ENCODE measurements at places on chromosomes 6 and 20.

GRCh38 chr6:45156075-45156474 lies 172.1 kb upstream of the RUNX2 start:
- no peak for DNase-seq

- DNase-seq = no peak
Observed at GRCh38 chr6:10338151-10338550, 76.7 kb downstream of the TFAP2A start.

DNA sequence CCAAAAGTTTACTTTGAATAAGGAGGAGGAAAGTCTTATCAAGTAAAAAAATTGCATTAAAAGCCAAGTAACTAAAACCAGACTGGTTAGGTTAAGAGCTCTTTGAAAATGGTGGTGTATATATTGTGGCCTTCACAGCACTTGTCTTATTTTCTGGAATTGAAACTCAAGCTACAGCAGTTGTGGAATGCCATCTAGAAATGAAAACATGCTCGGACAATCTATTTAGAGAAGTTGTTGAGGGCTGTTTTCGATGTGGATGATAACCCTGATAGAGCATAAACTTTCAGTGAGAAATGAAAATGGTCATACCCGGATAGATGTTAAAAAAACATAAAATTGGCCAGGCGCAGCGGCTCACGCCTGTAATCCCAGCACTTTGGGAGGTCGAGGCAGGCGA lies 47.0 kb downstream of the ARID1B start:
- no peak for DNase-seq

- no peak for DNase-seq
Observed at GRCh38 chr6:105771313-105771970, 314.7 kb upstream of the PRDM1 start.

- no peak for DNase-seq
Observed at GRCh38 chr6:136038531-136038930, 187.0 kb downstream of the PDE7B start.

- DNase-seq = no peak
Observed at GRCh38 chr6:139973669-139974344, 599.4 kb upstream of the CITED2 start.

DNA sequence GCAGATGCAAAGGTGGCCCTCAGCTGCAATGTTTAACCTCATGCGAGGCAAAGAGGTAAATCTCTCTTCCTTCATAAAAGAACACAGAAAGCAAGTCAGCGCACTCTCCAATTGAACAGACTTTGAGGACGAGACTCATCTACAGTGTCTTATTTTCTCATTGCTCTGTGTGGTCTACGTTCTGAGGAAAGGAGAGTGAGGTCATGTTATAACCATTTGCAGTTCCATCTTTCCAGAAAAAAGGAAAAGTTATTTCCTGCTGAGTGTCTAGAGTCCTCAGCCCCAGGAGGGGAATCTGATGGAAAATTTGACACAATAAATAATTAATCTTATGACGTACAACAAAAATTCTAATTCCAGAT lies 35.6 kb upstream of the THBS2 start:
- DNase-seq = no peak

DNA sequence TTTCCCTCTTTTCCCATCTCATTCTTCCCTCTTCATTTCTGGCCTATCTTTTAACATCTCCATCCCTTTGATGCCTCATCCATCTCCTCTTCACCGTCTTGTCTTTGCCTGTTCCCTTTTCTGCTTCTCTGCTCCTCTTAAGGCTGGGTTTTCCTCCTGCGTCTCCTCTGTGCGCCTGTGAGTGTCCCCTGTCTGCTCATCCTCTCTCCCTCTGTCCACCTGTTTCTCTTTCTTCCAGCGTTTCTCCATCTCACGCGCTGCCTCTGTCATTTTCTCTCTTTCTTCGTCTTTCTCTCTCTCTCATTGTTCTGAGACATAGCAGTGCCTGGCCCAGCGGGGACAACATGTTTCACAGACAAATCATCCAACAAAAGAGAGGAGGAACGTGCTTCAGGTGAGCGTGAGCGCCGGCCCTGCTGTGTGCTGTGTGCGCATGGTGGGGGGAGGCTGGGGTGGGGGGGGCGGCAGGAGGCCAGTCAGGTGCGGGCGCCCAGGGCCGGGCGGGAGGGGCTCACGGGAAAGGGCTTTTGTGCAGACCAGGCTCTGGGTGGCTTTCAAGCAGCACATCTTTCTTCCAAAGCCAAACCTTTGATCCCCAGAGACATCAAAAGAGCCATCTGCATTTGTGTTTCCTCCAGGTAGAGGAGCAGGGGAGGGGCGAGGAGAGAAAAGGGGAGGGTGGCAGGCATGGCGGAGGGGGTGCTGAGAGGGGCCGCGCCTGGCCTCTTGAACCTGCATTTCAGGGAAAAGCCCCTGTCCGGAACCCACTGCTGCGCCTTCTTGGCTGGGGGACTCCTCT lies 121.3 kb downstream of the VEGFA start:
- DNase-seq = no peak

DNA sequence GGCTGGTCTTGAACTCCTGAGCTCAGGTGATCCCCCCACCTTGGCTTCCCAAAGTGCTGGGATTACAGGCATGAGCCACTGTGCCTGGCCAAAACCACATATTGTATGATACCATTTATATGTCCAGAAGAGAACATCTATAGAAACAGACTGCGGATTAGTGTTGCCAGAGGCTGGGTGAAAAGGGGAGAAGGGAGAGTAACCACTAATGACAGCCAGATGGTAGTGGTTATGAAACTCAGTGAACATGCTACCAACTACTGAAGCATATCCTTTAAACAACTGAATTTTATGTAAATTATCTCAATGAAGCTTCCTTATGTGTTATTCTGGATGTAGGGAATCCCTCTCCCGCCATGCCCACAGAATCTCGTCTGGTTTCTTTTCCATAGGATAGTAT lies 15.7 kb downstream of the SLC23A2 start:
- DNase-seq = no peak

- no peak for DNase-seq
Observed at GRCh38 chr6:160178271-160178670, 56.7 kb downstream of the SLC22A1 start.

GRCh38 chr6:21831521-21832291 lies 238.2 kb downstream of the SOX4 start:
- DNase-seq = no peak

DNA sequence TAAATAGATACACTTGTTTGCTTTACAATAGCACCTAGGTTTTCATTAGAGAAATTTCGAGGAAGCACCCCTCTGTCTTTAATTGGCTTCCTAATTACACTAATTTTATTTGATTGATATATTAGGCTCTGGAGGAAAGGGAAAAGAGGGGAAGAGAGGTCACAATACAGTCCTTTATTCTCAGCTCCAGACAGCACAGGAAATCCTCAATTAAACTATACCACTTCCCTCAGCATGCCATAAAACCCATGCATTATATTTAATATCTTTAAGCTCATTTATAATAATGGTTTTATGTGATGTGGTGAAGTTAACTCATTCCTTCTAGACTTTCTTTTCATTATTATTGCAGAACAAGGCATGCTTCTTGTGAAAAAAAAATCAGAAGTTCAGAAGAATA lies 17.7 kb upstream of the PDE7B start:
- no peak for DNase-seq

GRCh38 chr20:4780245-4780644 lies 58.5 kb downstream of the PRND start:
- no peak for DNase-seq

DNA sequence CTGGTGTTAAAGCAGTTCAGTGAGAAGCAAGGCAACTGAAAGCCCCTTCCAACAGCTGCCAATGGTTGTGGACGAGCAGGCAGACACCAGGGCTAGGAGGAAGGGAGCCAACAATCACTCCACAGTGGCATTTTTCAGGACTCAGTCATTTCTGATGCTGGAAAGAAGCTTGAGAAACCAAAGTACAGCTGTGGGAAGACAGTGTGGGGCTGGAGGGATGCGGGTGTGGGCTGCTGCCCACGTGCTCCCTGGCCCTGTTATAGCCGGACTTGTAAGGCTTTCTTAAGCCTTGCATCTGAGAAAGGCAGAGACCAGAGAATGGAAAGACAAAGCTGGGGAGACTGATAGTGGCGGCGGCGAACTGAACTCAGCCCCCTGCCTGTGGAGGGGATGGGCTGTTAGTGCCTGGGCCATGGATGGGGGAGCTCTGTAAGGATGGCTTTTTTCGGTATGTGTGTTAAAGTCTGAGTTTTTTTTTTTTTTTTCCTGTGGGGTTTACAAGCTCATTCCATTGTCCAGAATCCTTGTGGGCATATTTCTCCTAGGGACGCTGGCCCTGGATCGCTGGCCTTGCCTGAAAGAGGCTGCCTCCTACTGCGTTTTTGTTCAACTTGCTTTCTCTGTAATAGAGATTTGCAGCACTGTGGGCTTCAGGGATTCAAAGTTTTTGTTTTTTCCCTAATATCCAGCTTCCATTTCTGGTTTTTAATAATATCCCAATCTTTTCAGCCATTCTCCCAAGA lies 91.7 kb downstream of the GJA10 start:
- DNase-seq = no peak

- no peak for DNase-seq
Observed at GRCh38 chr6:126787635-126788034, 330.8 kb upstream of the RSPO3 start.

- no peak for DNase-seq
Observed at GRCh38 chr20:37411408-37412219, 65.7 kb downstream of the SRC start.

DNA sequence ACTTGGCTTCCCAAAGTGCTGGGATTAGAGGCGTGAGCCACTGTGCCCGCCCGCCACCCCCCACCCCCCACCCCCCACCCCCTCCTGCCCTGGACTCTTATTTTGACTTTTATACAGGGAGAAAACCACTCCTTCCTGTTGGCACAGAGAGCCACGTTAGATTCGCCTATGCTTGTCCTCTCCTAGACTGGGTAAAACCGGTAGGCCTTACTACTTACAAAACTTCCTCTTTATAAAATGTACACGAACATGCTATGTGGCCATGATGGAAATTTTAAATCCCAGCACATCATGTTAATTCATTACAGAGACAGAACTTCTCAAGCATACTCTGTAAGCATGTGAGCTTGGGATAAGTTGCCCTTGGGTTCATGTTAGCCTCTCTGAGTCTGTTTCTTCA lies 124.2 kb downstream of the SLC24A3 start:
- no peak for DNase-seq

GRCh38 chr20:59705651-59706399 lies 101.5 kb downstream of the PHACTR3 start:
- no peak for DNase-seq

DNA sequence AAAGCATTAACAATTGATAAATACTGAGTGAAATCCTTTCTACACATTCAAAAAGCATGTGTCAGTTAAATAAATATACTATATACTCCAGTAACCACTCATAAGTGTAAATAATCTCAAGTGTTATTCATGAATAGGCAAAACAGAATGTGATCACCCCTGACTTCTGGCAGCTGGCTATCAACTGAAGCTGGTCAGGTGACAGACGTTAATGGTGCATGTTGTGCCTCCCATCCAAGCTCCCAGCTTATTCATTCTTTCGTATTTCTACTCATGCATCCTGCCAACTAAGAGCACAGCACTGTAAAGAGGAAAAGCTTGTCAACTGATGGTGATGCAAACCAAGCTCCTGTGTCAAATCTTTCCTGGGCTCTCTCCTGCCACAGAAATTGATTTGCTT lies 7.7 kb downstream of the PSMB1 start:
- DNase-seq = no peak

DNA sequence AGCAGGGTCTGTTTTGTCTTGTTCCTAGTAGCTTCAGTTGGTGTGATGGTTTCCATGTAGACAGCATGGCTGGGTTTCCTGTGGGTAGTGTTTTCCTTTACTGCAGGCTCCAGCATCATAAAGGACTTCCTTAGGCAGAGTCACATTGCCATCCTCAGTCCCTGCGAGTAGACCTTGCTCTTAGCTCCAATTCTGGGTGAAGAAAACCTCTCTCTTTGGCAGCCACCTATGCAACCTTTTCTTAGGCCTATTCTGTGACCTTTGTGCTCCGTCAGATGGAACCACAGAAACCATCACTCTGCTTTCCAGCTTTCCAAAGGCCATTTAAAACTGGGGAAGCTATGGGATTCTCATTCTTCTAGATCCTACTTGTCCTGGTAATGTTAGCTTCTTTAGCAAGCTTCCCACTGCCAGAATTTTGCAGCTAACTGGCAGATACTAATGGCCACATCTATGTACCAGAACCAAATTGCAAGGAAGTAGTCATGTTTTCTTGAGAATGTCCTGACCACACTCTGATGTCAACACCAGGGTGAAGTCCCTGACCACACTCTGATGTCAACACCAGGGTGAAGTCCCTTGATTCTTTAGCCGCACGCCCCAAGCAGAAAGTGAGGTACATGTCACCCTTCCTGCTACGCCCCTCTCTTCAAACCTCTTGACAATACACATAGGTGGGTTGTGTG lies 646.6 kb upstream of the HS3ST5 start:
- DNase-seq = no peak

DNA sequence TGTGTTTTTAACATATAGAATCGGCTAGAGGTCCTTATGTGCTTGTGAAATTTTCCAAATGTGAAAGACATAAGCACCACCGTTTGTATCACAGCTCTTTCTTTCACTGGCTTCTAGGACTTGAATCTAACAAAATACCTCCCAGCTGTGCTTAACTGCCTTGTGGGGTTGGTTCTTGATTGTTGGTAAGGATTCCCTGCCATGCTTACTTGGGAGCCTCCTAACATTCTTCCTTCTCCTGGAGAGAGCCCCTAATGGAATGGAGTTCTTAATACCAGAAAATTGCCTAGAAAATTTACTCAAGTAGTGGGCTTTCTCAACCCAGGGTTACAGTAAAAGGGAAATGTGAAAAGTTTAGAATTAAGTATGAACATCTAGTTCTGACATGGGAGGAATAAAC lies 121.2 kb downstream of the COL19A1 start:
- DNase-seq = no peak

DNA sequence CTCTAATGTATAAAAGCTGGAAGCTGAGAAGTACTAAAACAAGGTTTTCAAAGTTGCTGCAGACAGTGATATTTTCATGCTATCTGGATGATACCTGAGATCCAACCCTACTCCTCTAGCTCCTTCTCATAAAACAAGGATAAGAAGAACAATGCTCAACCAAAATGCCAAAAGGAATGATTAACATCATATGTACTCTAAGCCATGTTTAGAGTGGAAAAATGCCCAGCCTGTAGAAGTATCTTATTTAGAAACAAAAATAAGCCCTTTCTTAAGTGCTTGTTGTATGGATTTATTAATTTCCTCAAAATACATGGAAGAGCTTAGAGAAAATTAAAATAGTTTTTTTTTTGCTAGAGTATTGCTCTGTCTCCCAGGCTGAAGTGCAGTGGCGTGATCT lies 23.7 kb downstream of the ECHDC1 start:
- no peak for DNase-seq

DNA sequence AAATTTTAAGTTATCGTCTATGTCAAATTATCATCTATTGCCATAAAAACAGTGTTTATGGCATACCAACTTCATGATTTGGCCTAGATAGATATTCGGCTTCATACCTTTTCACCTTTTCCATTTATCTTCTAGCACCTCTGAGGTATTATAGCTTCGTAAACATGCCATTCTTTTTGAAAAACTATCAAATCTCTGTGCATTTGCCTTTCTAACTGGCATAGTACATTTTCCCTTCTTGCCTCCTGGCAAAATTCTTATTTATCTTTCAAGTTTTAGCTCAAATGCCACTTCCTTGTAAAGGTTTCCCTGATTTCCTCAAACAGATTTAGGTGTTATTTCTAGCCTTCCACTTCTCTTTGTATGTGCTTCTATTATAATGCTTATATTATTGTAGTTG lies 7.0 kb upstream of the REV3L start:
- DNase-seq = no peak

GRCh38 chr20:19774135-19774933 lies 16.3 kb downstream of the RIN2 start:
- no peak for DNase-seq

- DNase-seq = no peak
Observed at GRCh38 chr20:18984238-18985200, 170.9 kb downstream of the SCP2D1 start.
